ENCODE measurements at places on chromosomes 4 and X.

- peaks cover 15% of the 10 kb centered on the region for H3K4me1 ChIP-seq
- no peaks in the 10 kb centered on the region for H3K36me3 ChIP-seq
- H3K4me3 ChIP-seq: peak overlapping the region; percentile 4
- peak overlapping the region; percentile 30 for H3K27ac ChIP-seq
Measured at GRCh38 chr4:88230969-88231771, 53.2 kb downstream of the PPM1K start.

- no peaks in the 10 kb centered on the region for H3K27me3 ChIP-seq
- no peak overlapping the region for H3K4me3 ChIP-seq
- no peak overlapping the region for H3K27ac ChIP-seq
- no peak for DNase-seq
- peaks cover 22% of the 10 kb centered on the region for H3K4me1 ChIP-seq
Measured at GRCh38 chr4:8411351-8412180, 29.0 kb downstream of the ACOX3 start.

GRCh38 chr4:130760246-130760645 is 1664.3 kb downstream of the C4orf33 start:
- DNase-seq: no peak
- no peak overlapping the region for H3K27ac ChIP-seq
- no peaks in the 10 kb centered on the region for H3K27me3 ChIP-seq
- H3K4me3 ChIP-seq: no peak overlapping the region
- H3K4me1 ChIP-seq: no peaks in the 10 kb centered on the region
- no peaks in the 10 kb centered on the region for H3K36me3 ChIP-seq

DNA sequence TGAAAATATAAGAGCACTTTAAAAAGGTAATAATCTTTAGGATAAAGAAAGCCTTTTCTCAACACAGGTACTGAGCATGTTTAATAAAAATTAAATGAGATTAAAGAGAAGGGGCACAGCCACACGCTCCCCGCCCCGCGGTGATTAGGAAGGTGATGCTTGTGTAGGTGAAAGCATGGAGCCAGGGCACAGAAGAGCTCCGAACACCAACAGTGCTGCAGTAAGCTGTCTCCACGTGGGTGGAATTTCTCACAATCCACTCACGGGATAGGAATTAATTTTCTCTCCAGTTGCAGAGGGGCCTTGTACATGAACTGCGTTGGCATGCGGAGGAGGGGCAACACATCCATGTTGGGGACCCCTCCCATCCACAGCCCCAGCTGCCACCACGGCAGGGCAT is 27.0 kb downstream of the DCTD start:
- no peak overlapping the region for H3K27ac ChIP-seq
- H3K4me3 ChIP-seq: no peak overlapping the region
- no peaks in the 10 kb centered on the region for H3K4me1 ChIP-seq
- H3K36me3 ChIP-seq: peaks cover 100% of the 10 kb centered on the region

- H3K4me1 ChIP-seq: peaks cover 58% of the 10 kb centered on the region
- H3K27ac ChIP-seq: no peak overlapping the region
- no peaks in the 10 kb centered on the region for H3K27me3 ChIP-seq
- H3K36me3 ChIP-seq: no peaks in the 10 kb centered on the region
- no peak for DNase-seq
Measured at GRCh38 chr4:37998226-37998625, 38.0 kb downstream of the PTTG2 start.

DNA sequence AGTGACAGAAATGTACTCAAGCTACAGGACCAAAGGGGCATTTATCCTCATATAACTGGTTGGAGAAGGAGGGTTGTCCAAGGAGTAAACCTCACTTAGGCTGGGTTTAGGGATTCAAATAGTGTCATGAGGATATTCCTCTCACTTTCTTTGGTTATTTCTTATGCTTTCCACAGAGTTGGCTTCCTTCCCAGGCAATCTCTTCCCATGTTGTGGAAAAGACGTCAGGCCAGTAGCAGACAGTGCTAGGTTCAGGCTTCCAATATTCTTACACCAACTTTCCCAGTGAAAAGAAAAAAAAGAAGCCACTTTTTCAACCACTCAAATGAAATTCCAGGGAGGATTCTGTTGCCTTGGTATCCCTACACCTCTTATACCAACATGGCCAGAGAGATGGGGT is 653.0 kb downstream of the C4orf33 start:
- H3K4me3 ChIP-seq: no peak overlapping the region
- no peaks in the 10 kb centered on the region for H3K27me3 ChIP-seq
- H3K27ac ChIP-seq: no peak overlapping the region
- no peaks in the 10 kb centered on the region for H3K36me3 ChIP-seq
- H3K4me1 ChIP-seq: no peaks in the 10 kb centered on the region

GRCh38 chr4:76188149-76188548 is 25.5 kb downstream of the SCARB2 start:
- H3K27ac ChIP-seq: no peak overlapping the region
- peaks cover 20% of the 10 kb centered on the region for H3K36me3 ChIP-seq
- H3K4me3 ChIP-seq: no peak overlapping the region
- H3K27me3 ChIP-seq: no peaks in the 10 kb centered on the region
- no peaks in the 10 kb centered on the region for H3K4me1 ChIP-seq

Measured in activated T-cell treated with anti-CD3 and anti-CD28 coated beads, Interleukin-2, amount 50 U/mL, for 24 hours (primary cell).